ENCODE measurements at places on chromosomes 3 and 15.

GRCh38 chr3:78495301-78495700 lies 1272.5 kb downstream of the ROBO1 start:
- H3K4me1 ChIP-seq = no peaks in the 10 kb centered on the region
- no peak overlapping the region for H3K27ac ChIP-seq
- H3K27me3 ChIP-seq = no peaks in the 10 kb centered on the region
- no peak for DNase-seq
- H3K4me3 ChIP-seq = no peak overlapping the region

- DNase-seq = no peak
- H3K27ac ChIP-seq = no peak overlapping the region
- no peaks in the 10 kb centered on the region for H3K36me3 ChIP-seq
- no peaks in the 10 kb centered on the region for H3K4me1 ChIP-seq
- no peak overlapping the region for H3K4me3 ChIP-seq
Observed at GRCh38 chr15:46636206-46636605, 1001.4 kb downstream of the SQOR start.

DNA sequence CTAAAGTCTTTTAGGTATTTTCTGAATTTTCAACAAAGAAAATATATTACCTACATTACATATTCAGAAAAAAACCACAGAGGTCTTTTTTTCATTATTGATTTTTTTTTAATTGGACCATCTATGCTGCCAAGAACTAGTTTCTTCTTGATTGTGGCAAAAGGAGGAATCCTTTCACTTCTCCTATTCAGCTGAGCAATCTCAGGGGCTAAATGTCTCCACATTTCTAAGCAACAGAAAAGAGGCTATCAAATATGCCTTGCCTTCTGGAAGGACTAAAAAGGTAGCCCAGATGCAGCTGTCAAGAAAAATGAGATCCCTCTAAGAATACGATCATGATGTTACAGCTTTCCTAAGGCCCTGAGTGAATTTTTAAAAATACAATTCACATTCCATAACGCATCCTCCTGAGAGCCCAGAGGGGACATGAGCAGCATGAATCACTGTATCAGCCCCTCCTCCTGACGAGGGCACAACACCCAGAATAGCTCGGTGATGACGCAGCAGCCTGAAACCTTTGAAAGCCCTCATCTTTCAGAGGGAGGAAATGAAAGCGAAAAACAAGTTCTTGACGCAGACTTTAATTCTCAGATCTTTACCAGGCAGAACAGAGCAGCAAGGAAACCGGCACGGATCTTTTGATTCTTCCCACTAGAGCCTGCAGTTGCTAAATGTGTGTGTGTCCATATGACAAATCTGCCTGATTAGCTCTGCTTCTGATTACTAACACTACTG lies 24.6 kb downstream of the RUBCN start:
- H3K27ac ChIP-seq = peak overlapping the region; percentile 90
- peaks cover 12% of the 10 kb centered on the region for H3K4me1 ChIP-seq
- H3K27me3 ChIP-seq = no peaks in the 10 kb centered on the region
- peak overlapping the region; percentile 27 for H3K4me3 ChIP-seq
- H3K36me3 ChIP-seq = no peaks in the 10 kb centered on the region

DNA sequence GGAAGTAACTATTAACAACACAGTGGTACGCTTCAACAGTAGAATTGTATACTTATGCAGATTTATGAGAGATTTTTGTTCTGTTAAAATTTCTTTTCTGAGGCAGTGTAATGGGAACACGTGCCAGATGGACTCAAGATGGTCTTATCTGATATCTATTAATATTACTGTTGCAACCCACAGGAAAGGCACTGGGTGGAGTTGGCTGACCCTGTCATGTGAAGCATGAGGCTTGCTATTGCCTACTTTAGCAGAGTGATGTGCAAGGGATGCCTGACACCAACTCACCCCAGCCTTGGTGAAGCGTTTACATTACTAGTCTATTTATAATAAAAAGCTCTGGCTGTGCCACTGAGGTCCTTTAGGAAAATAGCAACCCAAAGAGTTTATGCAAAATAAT lies 19.8 kb upstream of the ARNT2 start:
- DNase-seq = no peak
- H3K36me3 ChIP-seq = no peaks in the 10 kb centered on the region
- H3K27me3 ChIP-seq = no peaks in the 10 kb centered on the region
- no peak overlapping the region for H3K27ac ChIP-seq
- H3K4me1 ChIP-seq = peaks cover 11% of the 10 kb centered on the region
- H3K4me3 ChIP-seq = no peak overlapping the region

DNA sequence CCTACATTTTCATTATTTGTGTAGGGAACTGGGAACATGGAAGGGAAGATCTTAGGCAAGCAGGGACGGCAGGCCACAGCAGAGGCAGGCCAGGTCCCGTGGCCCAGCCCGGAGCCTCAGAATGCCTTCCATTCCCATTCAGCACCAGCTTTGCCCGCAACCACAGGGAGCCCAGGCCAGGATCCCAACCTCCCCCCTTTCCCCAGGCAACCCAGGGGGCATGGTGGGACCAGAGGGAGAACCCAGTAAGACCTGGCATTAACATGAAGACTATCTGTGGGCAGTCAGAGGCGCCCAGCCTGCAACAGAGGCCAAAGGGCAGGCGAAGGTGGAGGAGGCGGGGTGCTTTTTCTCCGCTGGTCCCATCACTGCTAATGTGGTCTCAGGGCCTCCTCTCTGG lies 135.6 kb downstream of the TPRA1 start:
- no peak for DNase-seq
- peaks cover 20% of the 10 kb centered on the region for H3K4me1 ChIP-seq
- H3K4me3 ChIP-seq = no peak overlapping the region
- H3K27me3 ChIP-seq = peaks cover 29% of the 10 kb centered on the region

DNA sequence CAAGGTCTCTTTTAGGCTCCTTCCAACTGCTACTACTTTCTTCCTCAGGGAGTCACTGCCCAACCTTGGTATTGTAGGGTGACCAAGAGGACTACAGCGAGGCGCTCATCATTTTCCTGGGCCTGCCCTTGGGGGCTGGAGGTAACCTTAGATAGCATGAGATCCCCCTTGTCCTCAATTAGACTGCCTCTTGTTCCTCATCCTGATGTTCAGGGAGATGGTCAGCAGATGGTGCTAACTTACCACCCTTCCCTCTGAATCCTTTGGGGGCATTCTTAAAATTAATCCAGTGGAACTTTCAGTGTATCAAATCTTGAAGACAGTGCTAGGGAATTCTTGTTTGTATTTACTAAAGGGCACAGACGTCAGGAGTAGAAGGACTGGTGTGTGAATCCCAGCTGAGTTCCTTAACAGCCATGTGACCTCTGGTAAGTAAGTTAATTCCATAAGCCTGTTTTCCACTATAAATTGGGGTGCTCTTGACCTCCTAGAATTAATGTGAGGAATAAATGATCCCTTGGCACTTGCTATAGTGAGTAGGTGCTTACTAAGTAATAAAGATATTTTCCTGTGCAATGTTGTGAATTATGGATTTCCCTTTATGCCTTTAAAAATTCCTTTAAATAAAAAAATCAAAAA lies 4.1 kb upstream of the CLPX start:
- H3K27ac ChIP-seq = no peak overlapping the region
- no peak overlapping the region for H3K4me3 ChIP-seq
- DNase-seq = no peak
- peaks cover 4% of the 10 kb centered on the region for H3K36me3 ChIP-seq

GRCh38 chr3:61627768-61628185 lies 66.4 kb downstream of the PTPRG start:
- H3K27ac ChIP-seq = peak overlapping the region; percentile 65
- no peaks in the 10 kb centered on the region for H3K27me3 ChIP-seq
- no peaks in the 10 kb centered on the region for H3K36me3 ChIP-seq

DNA sequence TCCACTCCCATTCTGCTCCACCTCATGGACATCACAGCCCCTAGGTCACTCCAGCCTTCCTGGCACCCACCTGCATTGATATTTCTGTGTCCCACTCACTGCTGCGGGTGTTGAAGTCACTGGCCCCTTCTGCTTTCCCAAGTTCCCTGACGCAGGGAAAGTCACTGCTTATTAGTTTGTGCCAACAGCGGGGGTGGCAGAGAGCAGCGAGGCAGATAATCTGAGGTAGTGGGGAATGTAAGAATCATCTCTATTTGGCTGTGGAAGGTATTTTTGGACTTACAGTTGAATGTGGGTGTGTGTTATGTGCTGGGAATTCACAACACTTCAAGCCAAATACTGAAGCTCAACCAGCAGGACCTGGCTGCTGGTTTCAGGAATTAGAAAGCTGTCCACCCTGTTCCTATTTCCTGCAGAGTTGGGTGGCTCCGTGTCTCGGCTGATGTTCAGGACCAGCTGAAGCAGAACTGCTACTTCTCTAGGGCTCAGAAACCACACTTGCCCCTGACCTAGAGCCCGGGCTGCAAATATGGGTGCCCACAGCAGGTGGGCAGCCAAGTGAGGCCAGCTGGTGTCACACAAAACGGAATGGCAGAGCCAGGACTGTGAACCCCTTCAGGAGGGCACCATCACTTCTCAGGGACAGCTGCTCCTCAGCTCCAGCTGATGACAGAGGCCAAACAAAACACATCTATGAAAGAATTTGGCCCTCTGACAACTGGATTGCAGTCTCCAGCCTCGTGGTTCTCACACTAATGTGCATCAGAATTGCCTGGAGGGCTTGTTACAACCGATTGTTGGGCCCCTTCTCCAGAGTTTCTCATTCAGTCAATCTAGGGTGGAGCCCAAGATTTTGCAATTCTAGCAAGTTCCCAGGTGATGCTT lies 57.7 kb downstream of the SEMA5B start:
- H3K27me3 ChIP-seq = peaks cover 27% of the 10 kb centered on the region
- no peaks in the 10 kb centered on the region for H3K36me3 ChIP-seq
- H3K4me1 ChIP-seq = no peaks in the 10 kb centered on the region
- no peak overlapping the region for H3K27ac ChIP-seq

DNA sequence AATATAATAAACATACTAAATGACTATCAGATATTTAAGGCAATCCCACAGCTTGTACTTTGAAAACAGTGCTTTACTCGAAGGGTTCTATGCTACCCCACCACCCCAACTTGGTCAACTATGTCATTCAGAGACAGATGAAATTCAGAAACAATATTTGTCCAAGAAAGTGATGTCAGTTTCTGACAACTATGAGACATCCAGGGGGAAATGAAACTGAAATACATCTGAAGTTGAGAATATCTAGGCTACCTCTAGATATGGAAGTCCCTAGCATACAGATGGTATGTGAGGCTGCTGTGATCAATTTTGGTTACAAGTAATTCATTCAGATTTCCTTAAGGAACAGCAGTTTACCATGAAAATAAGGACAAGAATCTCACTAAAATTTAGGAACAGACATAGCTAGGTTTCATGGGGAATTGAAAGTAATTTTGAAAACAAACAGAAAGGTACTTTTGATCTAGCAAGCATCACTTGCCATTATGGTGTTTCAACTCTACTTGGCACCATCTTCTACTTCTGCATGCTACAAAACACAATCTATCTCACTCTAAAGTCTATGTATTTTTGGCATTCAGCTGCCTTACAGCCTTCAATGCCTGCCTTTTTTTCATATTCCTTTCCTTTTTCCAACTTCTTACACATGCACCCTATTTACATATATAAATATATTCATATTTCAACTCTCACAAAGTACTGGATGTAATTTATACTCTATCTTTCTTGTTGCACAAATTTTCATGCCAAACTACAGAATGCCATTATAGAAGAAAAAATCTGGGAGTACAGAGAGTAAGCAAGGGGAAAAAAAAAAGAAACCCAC lies 21.7 kb downstream of the ATG3 start:
- H3K4me1 ChIP-seq = no peaks in the 10 kb centered on the region

- H3K27ac ChIP-seq = peak overlapping the region; percentile 44
- H3K36me3 ChIP-seq = no peaks in the 10 kb centered on the region
- no peak overlapping the region for H3K4me3 ChIP-seq
- DNase-seq = peak; percentile 50
- peaks cover 37% of the 10 kb centered on the region for H3K4me1 ChIP-seq
- H3K27me3 ChIP-seq = no peaks in the 10 kb centered on the region
Observed at GRCh38 chr3:57805674-57806073, 49.6 kb downstream of the SLMAP start.

DNA sequence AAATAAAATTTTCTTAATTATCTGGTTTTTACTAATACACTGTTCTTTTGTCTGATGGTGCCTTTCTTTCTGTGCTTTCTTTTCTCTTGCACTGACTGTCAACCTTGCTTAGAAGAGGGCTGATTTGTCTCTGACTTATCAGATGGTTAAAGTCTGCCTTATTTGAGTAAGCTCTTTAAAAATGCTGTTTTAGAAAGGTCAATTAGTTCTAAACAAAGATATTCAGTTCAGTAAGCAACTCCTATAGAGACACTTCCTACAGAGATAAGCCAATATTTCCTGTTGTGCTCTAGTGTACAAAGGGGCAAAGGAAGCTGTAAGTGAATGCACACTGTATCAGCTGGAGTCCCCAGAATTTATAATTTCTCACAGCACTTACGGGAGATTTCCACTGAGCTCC lies 153.4 kb upstream of the TSPAN3 start:
- DNase-seq = peak; percentile 16
- H3K36me3 ChIP-seq = no peaks in the 10 kb centered on the region
- no peak overlapping the region for H3K27ac ChIP-seq
- H3K27me3 ChIP-seq = no peaks in the 10 kb centered on the region

DNA sequence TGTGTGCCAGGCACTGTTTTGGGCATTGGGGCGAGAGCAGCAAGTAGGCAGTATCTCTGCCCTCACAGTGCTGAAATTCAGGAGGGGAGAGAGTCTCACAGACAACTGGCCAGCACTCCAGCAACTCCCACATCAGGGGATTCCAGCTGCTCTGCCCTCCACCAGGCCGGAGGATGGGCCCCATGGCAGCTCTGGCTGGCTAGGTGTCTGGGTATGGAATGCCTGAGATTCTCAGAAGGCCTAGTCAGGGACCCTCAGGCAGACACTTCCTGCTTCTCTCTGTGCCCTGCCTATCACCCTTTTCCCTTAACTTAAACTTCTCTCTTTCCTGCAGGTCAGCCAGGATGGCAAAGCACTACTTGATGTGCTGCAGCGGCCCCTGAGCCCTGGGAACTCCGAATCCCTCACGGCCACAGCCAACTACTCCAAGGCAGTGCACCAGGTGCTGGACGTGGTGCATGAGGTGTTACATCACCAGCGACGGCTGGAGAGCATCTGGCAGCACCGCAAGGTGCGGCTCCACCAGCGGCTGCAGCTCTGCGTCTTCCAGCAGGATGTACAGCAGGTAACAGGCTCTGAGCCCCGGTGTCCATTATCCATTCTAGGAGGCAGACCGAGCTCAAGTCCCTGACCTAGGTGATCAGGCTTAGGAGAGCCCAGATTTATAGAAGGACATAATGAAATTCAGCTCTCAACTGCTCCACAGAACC lies 342.2 kb upstream of the ROPN1 start:
- no peaks in the 10 kb centered on the region for H3K36me3 ChIP-seq
- DNase-seq = no peak
- no peaks in the 10 kb centered on the region for H3K4me1 ChIP-seq

Data from SJSA1 (cell line).